ENCODE measurements at places on chromosomes 12 and 14. TPM values are rescaled to one million over a fixed set of nuclear protein-coding genes. Genes with fewer than 3 reads are reported as not detected.

The PTPRO gene
- total RNA-seq, result 11.9 TPM

The MED6 gene
- 28.4 TPM for total RNA-seq

The DHRS2 gene
- 0.55 TPM for total RNA-seq

The ARPC3 gene
- 273 TPM for total RNA-seq

The SLCO1B1 gene
- not detected for total RNA-seq

The CLEC14A gene
- total RNA-seq, result 73.8 TPM

The VWF gene
- total RNA-seq, result 401 TPM

The SERPINA3 gene
- 24.6 TPM for total RNA-seq

- no peak for DNase-seq
Observed at GRCh38 chr14:53032161-53032803, 81.4 kb upstream of the FERMT2 start.

DNA sequence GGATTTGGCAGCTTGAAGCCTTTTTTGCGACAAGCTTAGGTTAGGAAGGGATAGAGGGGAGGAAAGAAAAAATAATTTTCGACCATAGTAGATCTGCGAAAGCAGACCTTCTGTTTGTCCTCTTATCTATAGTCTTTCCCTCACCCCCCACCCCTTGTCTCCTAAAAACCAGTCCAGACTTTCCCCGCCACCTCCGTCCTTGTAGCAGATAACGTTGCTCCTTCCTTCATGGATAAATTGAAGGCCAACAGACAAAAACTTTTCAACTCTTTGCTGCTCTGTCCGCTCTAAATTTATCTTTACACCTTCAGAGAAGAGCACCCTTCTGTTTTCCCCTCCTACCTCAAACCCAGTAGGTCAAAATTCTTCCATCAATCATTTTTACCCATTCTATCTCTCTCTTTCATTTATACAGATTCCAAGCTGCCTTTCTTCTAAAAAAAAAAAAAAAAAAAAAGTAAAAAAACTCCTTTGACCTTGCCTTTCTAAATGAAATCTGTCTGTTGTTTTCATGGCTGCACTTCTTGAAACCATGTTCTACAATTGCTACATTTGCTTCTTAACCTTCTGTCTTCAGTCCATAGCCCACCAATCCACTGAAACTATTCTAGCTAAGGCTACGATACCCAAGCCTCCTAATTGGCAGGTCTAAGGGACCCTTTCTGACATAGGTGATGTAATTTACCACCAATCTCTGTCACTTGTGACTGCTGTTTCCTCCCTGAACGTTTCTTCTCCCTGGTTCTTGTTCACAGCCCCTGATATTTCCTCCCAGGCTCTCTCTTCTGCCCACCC lies 11.1 kb upstream of the NEMF start:
- no peak for DNase-seq

- peak; percentile 88 for DNase-seq
Observed at GRCh38 chr14:75561013-75561432, 17.4 kb upstream of the FLVCR2 start.

- DNase-seq, result no peak
Observed at GRCh38 chr12:64656429-64656828, 46.1 kb downstream of the RASSF3 start.

GRCh38 chr14:20624495-20625070 lies 16.9 kb downstream of the OR6S1 start:
- DNase-seq, result peak; percentile 87

DNA sequence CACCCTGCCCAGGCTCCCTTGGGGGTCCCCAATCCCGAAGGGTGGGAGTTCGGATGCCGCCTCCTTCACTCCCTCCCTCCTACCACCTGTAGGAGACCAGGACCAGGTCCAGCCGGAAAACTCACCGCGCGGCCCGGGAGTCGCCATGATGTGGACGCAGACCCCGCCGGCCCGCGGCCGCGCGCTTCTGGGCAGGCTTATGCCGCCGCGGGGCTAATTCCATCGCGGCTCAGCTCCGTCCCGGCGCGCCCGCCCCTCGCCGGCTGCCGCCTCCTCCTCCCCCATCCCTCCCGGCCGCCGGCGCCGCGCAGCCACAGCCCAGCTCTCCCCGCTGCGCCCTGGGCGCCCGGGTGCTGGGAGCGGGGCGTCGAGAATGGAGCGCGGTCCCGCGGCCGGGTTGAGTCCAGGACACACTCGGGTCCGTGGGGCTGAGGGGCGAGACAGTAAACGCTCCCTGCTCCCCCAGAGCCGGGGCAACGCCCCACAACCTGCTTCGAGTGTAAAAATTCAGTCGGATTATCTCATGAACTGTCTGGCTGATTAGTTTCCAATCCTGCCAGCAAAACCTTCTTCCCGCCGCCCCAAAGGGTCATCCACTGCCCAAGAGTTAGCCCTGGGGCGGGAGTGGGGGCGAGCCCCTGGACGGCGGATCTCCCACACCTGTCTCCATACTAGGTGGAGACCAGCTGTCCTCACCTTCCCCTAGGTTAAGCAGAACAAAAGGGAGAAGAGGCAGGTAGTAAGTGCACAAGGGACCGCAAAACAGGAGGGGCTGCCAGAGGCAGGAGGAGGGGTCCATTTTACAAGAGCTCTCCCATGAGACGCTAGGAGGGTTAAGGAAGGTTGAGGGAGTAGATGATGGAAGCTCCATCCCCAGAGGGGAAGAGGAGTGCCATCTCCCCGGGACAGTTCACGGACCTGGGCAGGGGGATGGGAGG lies at the start of gene ANO2:
Gene ANO2 (minus strand): TSS at position 189 of the 938 bp plus-strand sequence. CDS start 42 bp downstream, at position 147.
- peak; percentile 43 for DNase-seq

GRCh38 chr12:66152732-66153131 lies 17.1 kb downstream of the TMBIM4 start:
- no peak for DNase-seq

GRCh38 chr14:34931206-34931605 lies 51.6 kb upstream of the SRP54 start:
- DNase-seq, result no peak

GRCh38 chr14:93906341-93907329 lies 20.5 kb upstream of the FAM181A start:
- peak; percentile 25 for DNase-seq

DNA sequence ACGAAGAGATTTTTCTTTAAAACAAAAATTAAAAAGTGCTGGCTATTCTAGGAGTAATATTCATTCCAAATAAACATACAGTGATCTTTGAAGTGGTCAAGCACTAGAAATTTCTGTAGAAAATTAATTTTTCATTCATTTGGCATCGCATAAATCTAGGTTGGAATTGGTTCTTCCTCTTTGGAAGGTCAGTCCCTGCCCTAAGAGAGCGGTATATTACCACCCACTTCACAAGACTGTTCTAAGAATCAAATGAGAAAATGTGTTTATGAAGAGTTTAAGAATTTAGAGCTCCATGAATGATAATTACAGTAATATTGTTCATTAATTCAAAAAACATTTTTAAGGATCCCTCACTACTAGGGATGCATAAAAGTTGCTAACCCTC lies 444 bp upstream of the GEMIN2 start:
- no peak for DNase-seq

- DNase-seq, result no peak
Observed at GRCh38 chr14:77110286-77110685, 12.2 kb downstream of the CIPC start.

DNA sequence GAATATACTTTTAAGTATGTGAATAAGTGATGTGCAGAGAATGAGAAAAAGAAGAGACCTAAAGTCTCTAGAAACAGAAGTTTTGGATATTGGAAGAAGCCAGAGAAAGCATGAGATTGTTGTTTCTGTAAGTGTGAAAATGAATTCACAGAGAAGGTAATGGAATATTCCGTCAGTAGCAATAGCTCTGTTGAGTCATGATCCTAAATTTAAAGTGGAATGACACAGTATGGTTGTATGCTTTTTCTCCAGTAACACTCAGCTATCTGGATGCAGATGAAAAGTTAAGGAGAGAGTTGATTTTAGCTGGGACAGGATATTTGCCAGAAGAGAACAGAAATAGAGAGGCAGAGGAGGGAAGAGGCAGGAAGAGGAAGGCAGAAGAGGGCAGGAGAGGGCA lies 1166.3 kb downstream of the GALC start:
- DNase-seq, result no peak
